ENCODE measurements at places on chromosomes 1 and 21.

DNA sequence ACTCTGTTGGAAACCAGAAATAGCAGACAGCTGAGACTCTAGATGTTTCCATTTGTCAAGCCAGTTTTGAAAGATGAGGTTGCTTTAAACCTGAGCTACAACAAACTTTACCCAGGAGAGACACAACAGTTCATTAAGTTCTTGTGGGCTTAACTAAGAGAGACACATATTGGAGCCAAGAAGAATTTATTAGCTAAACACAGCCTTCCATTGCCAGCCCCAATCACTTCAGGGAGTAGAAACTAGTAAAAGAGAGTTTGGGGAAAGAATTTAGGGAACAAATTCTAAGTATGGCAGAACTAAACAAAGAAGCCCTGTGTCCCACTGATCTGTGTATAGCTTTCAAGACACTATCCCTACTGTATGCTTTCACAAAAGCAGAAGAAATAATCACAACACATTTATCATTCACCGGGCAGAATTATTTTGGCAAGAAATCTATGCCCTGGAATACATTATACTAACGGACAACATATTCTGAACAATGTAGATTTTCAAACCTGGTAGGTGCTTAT, 87.3 kb upstream of the KAZN start:
- DNase-seq: no peak

DNA sequence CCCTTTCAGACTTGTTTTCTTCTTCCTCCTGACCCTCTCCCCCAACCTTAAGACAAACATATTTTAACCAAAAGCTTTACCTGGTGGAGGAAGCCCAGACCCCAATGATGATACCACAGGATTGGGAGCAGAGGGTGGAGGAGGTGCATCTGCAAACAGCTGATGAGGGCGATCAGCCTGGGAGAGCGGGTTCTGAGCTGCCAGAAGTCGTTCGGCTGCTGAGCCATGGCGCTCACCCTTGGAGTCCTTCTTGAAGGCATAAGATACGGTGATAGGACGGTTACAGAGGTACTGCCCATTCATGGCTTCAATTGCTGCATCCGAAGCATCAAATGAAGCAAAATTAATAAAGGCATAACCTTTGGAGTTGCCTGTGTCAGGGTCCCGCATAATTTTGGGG, 1.3 kb downstream of the SF3B4 start:
- DNase-seq: no peak

- no peak for DNase-seq
Measured at GRCh38 chr1:16464917-16465625, 24.5 kb downstream of the NECAP2 start.

DNA sequence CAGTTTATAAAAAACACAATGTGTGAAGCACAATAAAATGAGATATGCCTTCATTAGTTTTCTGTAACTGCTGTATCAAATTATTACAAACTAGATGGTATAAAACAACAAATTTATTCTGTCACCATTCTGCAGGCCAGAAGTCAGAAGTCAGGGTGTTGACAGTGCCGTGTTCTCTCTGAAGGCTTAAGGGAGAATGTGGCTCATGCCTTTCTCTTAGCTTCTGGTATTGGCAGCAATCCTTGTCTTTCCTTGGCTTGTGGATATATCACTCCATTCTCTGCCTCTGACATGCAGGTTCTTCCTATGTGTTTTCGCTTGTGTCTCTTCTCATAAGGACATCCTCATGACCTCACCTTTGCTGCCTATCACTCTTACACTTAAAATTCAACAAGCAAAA, 10.1 kb downstream of the NEK7 start:
- DNase-seq: no peak

DNA sequence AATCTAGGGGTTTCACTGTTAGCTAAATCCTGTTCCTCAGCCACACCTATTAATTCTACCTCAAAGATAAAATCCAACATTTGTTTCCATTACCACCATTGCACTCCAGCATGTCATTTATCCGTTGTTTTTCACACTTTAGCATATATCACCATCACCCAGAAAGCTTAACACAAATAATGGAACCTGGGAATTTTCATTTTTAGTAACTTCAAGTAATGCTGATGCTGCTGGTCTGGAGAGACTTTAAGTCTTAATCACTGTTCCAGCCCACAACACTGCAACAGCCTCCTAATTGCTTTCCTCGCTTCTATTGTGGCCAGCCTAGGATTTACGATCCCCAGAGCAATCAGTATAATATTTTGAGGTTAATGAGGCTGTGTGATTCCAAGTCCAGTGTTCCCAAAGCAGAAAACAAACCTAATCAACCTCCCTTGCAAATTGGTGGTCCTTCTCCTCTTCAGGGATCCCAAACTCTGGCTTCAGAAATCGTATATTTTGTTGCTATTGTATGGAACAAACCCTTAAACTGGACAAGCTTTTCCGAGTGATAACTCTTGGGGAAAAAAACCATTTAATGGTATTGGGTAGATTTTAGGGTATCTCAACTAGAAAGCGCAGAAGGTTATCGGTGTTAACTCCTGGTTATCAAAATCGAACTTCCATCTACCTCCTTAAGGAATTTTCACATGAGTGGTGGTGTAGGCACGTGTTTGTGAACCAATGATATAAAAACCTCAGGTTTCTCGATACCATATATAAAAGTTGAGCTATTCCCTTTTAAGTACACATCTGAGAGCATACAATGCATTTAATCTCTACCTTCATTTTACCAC, 50.0 kb upstream of the BOLA1 start:
- DNase-seq: no peak

DNA sequence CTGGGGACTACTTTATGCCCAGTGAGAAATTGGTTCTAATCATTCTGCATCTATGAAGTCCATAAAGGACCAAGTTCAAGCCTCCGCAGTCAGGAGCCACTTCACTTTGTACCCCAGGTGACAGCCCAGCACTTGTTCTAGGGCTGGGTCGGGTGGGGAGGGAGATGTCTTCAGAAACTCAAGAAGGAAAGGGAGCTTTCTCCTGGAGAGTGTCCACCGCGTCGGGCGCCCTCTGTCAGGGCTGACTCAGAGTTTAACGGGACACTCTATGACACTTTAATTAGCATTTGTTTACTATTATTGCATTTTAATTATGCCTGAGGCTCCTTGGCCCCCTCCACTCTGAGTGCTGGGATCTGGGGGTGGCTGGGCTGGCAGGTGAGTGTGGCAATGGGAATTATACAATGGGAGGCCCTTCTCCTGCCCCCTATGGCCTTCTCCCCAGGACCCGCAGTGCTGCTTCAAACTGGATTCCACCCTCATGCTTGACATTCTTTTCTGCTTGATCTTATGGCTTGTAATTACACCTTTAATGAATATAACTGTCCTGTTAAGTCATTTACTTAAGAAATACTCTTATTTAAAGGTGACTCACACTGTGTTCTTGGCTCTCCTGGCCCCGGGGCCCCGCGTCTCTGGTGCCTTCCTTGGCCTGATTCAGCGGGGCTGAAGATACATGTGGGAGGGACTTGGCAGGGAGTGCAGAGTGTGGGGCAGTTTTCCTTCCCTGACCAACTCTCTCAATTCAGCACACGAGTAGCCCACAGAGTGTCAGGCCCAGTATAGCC, 136.6 kb downstream of the PLXNA2 start:
- no peak for DNase-seq

All from naive B cell (primary cell).